ENCODE measurements at places on chromosomes 1 and 21.
A peak's percentile ranks its signal among the peaks of the same experiment; 100 is the strongest.

- DNase-seq = no peak
These were observed 2.3 kb upstream of the MOB3C start for GRCh38 chr1:46618754-46619415.

GRCh38 chr1:225940385-225941151 lies 452 bp downstream of the LEFTY2 start:
- DNase-seq = no peak

DNA sequence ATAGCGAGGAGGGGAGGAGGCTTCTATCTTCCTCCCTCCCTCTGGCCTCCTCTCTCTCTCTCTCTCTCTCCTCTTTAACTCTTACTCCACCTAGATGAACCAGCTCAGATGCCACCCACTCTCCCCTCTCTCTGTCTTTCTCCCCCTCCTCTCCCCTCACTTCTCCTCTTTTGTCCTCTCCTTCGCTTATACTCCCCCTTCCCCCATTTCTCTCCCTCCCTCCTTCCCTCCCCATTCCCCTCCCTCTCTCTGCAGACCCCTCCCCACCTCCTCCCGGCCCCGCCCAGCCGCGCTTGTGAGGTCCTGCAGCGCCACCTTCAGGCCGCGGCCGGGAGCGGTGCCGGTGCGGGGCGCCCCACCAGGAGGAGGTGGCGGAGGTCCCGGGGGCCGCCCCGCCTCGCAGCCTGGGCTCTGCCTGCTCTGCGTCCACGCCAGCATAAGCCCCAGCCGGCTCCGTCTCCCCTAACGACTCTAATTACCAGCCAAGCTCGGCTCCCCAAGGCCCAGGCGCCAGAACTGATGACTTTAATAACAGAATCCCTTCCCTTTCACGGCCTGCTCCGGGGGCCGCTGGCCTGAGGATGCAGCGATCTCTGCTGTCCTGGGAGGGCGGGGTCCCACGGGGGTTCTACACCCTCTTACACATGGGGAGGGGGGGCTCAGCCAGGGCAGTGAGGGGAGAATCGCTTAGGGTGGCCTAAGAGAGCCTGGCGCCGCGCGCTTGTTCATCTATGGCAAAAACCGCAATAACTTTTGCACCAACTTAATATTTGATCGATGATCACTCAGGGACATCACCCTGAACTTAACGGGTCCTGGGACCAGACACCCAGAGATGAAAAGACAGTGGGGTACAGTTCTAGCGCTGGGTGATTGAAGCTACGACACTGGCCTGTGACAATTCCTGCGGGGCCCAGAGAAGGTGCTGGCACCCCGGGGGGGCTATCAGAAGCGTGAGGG lies 637.3 kb downstream of the MATN1 start:
- DNase-seq = no peak

DNA sequence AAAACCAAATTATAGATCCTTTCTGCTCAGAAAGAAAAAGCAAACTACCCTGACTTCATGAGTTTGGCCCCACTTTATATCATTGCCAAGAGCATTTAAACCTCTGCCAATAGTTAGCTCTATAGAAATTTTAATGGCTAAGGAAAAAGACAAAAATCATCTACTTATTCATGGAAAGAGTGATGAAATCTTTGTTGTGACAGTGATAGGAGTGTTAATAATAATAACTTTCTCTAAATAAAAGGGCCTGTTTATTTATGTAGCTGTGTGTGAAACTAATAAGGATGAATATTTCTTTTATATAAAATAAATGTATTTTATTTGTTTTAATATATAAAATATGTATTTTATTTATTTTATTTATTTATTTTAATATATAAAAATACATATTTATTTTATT lies 6.4 kb downstream of the CHODL start:
- DNase-seq = no peak

DNA sequence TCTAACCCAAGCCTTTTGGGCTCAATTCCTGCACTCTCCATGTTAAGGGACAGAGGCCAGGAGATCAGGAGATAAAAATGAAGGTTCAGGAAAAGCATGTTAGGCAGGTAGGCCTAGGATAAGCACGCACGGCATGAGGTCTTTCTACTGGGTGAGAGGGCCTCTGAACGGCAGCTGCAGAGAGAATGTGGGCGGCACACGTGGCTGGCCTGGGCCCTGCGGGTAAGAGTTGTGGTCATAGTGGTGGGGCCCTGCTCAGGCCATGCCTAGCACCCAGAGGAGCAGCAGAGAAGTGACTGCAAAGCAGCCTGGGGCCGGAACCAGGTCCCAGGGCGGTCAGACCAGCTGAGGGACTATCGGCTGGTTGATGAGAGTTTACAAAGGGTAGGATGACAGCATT lies 7.5 kb upstream of the FOXO6 start:
- DNase-seq = peak; percentile 95

DNA sequence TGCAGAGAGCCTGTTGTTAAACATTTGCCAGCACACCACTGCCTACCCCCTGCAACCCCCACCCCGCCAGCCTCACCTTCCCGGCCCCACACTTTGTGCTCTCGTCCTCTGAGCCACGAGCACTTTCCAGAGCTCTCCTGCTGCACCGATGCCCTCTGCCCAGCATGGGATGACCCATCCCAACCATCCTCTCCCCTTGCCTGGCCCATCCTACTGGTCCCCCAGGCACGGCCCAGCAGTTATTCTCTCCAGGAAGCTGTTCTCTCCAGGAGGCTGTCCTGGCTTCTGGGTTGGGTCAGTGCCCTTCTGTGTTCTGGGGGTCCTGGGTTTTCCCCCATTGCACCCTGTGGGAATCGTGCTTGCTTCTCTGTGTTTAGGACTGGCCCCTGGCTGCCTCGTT lies 60.1 kb upstream of the ABCG1 start:
- no peak for DNase-seq

- DNase-seq = no peak
These were observed 187.0 kb upstream of the HP1BP3 start for GRCh38 chr1:20974069-20974468.

DNA sequence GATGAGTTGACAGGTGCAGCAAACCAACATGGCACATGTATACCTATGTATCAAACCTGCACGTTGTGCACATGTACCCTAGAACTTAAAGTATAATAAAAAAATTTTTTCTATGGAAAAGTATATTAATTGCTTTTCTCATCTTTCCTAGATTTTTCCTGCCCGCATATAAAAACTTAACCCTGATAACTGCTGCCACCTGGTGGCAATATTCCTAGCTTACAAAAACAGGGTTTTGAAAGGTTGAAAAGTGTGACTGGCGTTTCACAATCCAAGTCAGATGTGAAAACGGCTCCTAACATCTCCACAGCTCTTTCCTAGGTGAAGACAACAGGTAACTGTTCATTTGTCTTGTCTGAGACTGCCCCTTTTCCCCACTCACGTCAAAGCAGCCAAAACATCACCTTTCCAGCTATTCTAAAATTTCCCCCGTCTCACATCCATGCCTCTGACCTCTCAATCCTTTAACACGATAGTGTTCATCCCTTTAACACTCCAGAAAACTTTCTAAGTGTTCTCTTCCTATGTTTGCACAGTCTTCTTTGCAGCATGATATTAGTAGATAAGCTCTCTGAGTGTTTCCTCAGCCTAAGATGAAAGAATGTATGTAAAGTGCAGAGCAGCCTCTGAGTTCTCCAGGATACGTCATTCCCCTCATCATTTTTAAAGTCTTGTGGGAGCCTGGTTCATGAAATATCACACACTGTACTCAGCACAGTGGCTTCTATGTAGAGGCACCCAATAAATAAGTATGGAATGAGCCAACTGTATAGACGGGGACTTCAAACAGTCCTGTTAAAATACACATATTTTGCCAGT lies 27.5 kb downstream of the OVGP1 start:
- DNase-seq = peak; percentile 74

DNA sequence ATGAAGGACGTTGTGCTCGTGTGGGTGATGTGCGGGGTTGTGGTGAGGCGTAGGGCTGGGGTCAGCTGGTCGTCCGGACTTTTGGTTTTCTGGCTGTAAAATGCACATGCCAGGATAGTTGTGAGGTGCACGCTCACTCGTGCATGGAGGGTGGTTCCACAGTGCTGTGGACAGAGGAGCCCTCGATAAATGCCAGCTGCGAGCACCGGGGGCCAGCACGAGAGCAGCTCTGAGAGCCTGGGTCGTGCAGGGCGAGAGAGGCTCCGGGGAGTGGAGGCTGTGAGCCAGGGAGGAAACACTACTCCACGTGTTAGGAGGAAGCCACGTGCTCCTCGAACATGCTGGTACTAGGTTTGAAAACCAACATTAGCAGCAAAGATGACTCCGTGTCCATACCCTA lies 39.4 kb downstream of the COL18A1 start:
- no peak for DNase-seq

- DNase-seq = no peak
These were observed 443.4 kb upstream of the ZP4 start for GRCh38 chr1:238334170-238334569.

DNA sequence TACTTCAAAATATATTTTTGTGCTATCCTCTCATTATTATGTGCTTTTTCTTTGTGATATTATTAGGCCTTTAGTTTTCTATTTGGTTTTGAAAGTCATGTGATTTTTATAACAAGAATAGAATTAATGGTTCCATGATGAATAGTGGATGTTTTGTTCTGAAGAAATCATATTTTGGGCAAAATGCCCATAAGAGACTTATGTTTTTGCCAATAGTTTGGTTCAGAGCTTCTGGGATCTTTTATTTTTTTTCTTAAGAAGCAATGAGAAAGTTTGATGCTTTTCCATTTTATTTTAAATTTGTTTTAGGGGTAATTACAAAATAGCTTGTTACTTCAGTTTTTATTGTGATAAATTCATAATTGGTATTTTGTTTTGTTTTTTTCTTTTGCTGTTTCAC lies 49.8 kb downstream of the LYPLAL1 start:
- DNase-seq = no peak

DNA sequence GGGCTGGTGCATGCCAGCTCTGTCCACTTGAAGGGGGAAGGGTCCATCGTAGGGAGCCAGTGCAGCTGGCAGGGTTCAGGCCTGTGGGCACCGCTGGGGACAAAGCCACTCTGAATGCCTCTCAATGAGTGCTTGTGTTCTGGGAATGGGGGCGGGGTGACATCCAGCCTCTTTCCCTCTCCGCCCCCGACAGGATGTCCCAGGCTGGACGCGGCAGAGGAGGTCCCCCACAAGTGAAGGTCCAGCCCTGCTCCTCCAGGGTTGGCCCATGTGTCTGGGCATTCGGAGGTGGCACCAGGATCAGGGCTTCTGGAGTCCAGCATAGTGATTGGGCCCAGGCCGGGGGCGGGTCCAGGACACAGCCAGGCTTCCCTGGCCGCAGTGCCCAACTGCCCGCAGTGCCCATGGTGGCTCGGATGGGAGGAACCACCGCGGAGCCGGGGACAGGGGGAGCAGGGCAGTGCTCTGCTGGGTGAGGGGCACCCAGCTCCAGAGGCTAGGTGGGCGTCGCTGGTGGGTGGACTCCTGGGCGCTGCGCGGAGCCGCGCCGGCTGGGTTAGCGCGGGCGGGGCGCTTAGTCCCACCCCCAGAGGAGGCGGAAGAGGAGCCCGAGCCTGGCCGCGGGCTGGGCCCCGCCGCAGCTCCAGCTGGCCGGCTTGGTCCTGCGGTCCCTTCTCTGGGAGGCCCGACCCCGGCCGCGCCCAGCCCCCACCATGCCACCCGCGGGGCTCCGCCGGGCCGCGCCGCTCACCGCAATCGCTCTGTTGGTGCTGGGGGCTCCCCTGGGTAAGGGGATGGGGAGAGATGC lies at the start of gene SHISA4:
SHISA4 (plus strand) TSS at position 617 of the 808 bp plus-strand sequence; CDS start at position 714, 97 bp downstream.
- DNase-seq = no peak

GRCh38 chr21:41490330-41490729 lies 17.6 kb downstream of the TMPRSS2 start:
- no peak for DNase-seq

- no peak for DNase-seq
These were observed 44.2 kb downstream of the TMEM53 start for GRCh38 chr1:44630116-44630515.

- no peak for DNase-seq
These were observed 240.3 kb downstream of the RYR2 start for GRCh38 chr1:237282208-237282783.

DNA sequence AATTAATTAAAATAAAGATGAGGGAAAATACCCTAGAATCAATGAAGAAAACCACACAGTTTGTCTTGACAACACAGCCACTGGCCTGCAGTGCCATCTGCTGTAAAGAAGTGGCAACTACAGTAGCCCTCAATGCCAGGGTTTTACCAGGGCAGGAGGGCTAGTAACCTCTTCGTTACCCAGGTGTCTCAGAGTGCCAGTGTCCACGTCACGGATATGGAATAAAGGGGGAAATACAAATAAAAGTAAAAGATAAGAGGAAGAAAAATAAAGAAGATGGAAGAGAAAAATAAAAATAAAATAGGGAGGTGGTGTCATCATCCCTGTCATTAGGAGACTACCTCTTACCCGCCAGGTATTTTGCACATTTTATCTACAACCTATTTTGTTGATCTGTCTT lies 14.2 kb upstream of the SLC44A3 start:
- peak; percentile 66 for DNase-seq

- no peak for DNase-seq
These were observed 83.9 kb upstream of the BMP8A start for GRCh38 chr1:39407510-39407895.

DNA sequence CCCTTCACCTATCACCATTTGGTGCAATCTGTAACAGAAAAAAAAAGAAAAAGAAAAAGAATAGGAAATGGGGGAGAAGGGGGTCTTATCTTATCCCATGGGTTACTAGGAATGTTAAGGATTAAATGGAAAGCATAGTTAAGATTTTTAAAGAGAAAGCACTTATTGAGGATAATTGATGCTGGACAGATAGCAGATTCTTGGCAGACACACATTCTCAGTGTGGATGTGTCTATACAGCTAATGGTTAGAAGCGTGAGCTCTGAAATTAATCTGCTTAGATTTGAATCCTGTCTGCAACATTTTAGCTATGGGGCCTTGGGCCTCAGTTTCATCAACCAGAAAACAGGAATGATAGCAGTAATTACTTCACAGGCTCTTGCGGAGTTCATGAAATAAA lies 67.1 kb downstream of the SSBP3 start:
- no peak for DNase-seq

- no peak for DNase-seq
These were observed 147.7 kb upstream of the DNAH14 start for GRCh38 chr1:224781800-224782199.

- DNase-seq = no peak
These were observed 100.5 kb downstream of the NPHP4 start for GRCh38 chr1:5891736-5892135.

- no peak for DNase-seq
These were observed 18.6 kb downstream of the LYPD8 start for GRCh38 chr1:248736977-248737376.

GRCh38 chr1:54782588-54782987 lies 18.3 kb upstream of the PARS2 start:
- DNase-seq = no peak

GRCh38 chr1:174657411-174657810 lies 209.6 kb downstream of the GPR52 start:
- DNase-seq = no peak
